ENCODE measurements at places on chromosomes 6 and 20. TPM values are rescaled to one million over a fixed set of nuclear protein-coding genes. Genes with fewer than 3 reads are reported as not detected.

The MCM3 gene
- 11.8 TPM for total RNA-seq

The ERVFRD-1 gene
- total RNA-seq, result not detected

The WFDC10B gene
- total RNA-seq, result not detected

The SNAI1 gene
- not detected for total RNA-seq

The CTCFL gene
- not detected for total RNA-seq

The MLN gene
- not detected for total RNA-seq

The TOX2 gene
- total RNA-seq, result 0.74 TPM

The ATP6V1G2 gene
- total RNA-seq, result 57.5 TPM

The HS3ST5 gene
- 17.2 TPM for total RNA-seq

The LZTS3 gene
- total RNA-seq, result 15.0 TPM

The DSP gene
- total RNA-seq, result 9.3 TPM

The SFTA2 gene
- total RNA-seq, result not detected

The BMP6 gene
- total RNA-seq, result 3.4 TPM

The MCM9 gene
- total RNA-seq, result 6.4 TPM

The GNAS-AS1 gene
- total RNA-seq, result 0.49 TPM

The PDSS2 gene
- total RNA-seq, result 7.9 TPM

The WFDC12 gene
- total RNA-seq, result not detected

Measured in temporal lobe (tissue), 4 donors.